ELF-1 (cell line): ENCODE measurements at places on chromosomes 11 and 22.

DNA sequence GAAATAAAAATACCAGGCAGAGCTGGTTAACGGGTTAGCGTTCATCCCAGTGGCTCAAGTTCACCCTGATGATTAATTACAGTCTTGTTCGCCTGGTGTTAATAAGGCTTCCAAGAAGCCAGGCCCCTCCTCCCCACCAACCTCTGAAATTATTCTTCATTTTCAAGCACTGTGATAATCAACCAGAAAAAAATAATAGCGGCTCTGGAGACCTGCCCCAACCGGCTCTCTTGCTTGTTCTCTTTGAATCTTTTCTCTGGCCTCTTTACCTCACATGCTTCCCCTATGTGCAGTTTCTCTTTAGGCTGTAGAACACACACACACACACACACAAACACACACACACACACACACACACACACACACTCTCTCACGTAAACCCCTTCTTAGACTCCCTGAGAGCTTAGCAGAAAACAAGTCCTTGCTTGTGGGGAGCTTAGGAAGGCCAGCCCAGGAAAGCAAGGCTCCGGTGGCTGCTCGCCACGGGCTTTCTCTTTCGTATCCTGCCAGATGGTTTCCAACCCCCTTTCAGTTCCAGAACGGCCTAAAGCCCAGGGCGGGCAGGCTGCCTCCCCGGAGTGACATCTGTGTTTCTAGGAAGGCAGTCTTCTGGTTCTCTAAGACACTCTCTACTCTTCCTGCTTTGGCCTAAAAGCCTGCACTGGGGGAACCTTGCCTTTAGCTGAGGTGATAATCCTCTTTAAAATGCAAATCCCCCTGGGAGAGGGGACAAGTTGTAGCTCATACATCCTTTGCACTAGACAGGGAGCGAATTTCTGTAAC is 106.4 kb upstream of the SESN3 start:
- peak; percentile 75 for DNase-seq

GRCh38 chr11:11427542-11427941 is 74.5 kb upstream of the CSNK2A3 start:
- DNase-seq = no peak

DNA sequence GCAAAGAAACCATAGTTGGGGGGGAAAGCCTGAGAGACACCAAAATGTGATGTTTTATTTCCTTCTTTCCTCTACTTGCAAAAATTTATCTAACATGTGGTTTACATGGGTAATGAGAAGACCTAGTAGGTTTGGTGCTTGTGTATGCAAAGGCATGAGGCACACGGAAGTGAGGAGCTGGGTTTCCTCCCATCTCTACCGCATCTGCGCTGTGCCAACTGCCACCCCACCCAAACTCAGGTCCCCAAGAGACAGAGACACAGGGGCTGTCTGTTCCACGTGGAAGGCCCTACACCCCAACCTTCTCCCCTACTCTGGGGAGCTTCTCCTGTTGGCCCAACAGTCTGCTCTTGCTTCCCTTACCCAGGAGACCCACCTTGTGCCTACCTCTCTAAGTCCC is 4.8 kb downstream of the RTL6 start:
- DNase-seq = no peak

- no peak for DNase-seq
Observed at GRCh38 chr11:129222158-129222557, 30.0 kb upstream of the ARHGAP32 start.

- DNase-seq = peak; percentile 57
Observed at GRCh38 chr11:119774172-119774763, 45.3 kb upstream of the NECTIN1 start.

DNA sequence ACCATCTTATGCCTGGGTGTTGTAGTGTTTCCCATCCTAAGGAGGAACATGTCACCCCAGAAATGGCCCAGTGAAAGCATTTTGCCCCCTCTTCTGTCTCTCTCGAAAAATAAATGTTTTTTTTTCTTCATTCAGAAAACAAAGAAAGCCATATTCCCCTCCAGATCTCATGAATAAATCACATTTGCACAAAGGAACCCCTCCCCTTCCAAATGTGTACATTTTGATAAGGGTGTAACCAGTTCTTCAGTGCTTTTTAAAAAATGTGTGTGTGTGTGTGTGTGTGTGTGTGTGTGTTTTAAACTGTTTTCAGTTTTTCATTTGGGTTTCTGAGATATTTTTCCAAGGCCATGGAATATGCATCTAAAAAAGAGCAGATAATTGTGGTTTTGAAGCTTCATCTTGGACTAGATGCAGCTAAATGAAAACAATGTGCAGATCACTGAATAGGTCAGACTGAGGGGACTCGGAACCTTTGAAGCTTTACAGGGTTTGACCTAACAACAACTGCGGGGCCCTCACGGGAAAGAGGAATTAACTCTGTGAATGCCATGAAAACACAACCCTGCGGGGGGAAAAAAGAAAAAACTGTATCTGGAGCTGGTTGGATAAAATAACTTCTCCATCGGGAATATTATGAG is 76.4 kb downstream of the YAP1 start:
- DNase-seq = peak; percentile 32

GRCh38 chr11:72037554-72038311 is 39.0 kb downstream of the IL18BP start:
- DNase-seq = no peak

DNA sequence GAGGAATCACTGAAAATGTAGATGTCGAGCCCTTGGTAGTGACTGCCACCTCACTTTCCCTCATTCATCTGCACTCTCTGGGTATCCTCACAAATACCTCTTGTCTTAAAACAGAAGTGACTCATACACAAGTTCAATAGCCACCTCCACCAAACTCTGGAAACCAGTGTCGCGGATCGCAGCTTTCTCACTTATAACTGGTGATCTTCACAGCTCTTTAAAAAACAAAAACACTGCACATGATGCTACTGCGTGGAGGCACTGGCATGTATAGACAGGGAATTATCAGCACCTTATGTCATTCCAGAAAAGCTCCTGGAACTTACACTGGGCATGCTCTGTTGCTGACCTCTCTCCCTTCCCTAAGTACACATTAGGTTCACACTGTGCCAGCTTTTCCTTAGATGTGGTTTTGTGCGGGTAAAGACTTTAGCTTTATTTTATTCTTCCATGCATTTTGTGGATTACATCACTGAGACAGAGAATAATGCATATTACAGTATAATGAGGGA is 425.5 kb upstream of the CADM1 start:
- no peak for DNase-seq

- DNase-seq = no peak
Observed at GRCh38 chr22:23542933-23543332, 37.2 kb downstream of the IGLL1 start.

DNA sequence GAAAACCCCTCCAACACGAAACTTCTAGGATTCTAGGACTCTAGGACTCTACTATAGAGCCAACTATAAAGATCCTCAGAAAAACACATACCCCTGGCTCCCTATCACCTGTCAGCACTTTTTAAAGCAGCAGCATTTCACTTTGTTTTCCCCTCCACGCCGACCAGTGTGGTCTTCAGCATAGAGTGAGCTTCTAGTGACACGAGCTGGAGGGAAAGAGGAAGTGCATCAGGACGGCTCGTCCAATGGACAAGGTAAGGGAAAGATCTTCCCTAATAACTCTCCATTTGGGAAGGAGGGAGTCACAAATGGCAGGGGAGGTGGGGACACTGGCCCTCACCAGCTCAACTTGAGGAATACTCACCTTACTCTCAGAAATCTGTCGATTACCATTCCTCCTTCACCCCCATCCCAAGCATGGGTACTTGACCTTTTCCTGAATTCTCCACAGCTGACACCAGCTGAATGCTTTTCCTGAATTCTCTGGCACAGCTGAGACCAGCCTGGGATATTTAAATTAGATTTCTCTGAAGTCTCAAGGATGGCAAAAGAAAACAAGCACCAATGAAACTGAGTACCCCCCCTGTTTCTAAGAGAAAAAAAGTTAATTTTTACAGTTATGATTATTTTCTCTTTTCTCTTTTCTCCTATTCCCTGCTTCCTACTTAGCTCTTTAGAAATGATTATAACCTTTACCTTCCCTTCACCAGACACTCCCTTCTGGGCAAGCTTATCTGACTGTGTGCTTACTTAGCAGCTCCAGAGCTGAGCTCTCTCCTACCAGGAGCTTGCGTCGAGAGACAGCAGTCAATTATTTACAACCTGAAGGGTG is 33.3 kb upstream of the NNMT start:
- peak; percentile 54 for DNase-seq

DNA sequence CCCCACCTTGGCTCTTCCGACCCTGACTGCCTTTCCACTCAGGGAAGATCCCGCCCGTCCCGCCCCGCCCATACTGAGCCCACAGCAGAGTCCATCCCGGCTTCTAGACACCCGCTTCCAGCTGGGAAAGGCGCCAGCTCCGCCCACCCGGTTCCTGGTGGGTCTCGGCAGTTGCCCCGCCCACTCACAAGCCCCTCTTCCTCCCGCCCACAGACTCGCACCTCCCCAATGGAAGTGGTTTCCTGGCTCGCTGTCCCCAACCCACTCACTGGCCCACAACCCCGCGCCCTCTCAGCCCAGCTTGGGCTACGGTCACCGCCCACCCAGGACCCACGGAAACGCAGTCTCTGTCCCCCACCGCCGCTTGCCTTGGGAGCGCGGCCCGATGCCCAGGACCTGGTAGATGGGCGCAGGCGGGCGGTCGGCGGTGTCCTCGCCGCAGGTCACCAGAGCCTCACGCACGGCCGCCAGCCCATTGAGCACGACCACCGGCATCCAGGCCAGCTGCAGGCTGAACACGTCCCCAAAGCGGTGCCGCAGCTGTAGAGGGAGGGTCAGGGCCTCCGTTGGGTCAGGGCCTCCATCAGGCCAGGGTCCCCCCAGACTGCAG is 22.2 kb upstream of the CYP2D6 start:
- DNase-seq = no peak

GRCh38 chr11:6682591-6682935 is 577 bp downstream of the MRPL17 start:
- DNase-seq = no peak

- no peak for DNase-seq
Observed at GRCh38 chr11:117614728-117615127, 182.3 kb downstream of the DSCAML1 start.

DNA sequence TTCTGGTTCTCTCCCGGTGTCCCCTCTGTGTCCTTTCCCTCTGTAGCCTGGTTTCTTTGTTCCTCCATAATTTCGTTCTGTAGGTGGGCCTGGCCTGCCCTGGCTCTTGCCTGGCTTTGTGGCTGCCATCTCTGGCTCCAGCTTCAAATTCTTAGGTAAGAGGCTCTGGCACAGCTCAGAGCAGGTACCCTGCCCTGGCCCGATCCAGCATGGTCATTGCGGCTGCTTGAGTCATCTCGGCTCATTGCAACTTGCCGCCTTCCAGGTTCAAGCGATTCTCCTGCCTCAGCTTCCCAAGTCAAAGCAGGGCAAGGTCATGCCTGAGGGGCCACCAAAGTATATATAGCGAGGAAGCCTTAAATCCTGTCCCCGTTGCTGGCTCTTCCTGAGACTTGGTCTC is 76.0 kb downstream of the OSBP2 start:
- no peak for DNase-seq

- no peak for DNase-seq
Observed at GRCh38 chr11:69209038-69209350, 53.3 kb downstream of the SMIM38 start.

DNA sequence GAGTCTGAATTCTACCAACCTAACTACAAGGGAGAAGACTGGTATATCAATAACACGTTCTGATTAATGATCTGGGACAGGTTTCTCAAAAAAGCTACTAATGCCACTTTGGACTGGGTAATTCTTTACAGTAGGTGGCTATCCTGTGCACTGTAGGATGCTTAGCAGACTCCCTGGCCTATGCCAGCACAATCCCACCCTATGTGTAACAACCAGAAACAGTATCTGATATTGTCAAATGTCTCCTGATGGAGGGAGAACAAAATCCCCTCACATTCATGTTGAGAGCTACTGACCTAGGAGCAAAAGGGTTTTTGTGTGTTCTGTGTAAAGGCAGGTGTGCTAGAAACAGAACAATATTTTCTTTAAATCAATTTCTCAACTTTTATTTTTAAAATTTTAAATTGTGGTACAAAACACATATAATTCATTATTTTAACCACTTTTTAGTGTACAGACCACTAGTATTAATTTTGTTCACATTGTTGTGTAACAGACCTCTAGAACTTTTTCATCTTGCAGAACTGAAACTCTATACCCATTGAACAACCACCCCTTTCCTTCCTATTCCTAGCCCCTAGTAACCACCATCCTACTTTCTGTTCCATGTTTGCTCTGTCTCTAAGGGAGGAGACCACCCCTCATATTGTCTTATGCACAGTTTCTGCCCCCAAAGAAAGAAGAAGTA is 2.1 kb upstream of the MS4A6A start:
- no peak for DNase-seq

DNA sequence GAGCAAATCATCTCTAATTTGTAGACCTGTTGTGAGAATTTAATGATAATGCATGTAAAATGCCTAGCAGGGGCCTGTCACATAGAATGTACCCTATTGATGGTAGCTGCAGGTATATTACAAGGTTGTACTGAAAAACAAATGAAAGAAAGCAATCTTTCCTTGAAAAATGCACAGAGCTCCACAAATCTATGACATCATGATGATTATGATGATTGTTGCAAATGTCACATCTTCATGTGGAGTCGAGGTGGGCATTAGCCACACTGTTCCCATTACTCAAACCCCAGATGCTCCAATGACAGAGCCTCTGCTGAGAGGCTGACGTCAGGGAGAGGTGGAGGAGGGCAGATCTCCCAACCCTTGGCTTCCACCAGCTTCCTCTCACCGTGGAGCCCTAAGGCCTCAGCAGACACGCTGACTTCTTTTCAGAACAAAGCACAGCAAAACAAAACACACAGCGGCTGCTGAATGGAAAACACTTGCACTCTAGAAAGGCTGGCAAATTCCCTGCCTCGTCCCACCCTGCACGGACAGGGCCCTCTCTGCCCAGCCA is 298.3 kb downstream of the KIRREL3 start:
- peak; percentile 29 for DNase-seq

GRCh38 chr22:44660051-44660830 is 41.8 kb upstream of the PRR5 start:
- DNase-seq = peak; percentile 2

- no peak for DNase-seq
Observed at GRCh38 chr22:31326877-31327276, 19.3 kb downstream of the PATZ1 start.

GRCh38 chr11:8735094-8735493 is 52.5 kb downstream of the RPL27A start:
- DNase-seq = no peak

- DNase-seq = no peak
Observed at GRCh38 chr22:28714043-28714628, 27.5 kb downstream of the CHEK2 start.

DNA sequence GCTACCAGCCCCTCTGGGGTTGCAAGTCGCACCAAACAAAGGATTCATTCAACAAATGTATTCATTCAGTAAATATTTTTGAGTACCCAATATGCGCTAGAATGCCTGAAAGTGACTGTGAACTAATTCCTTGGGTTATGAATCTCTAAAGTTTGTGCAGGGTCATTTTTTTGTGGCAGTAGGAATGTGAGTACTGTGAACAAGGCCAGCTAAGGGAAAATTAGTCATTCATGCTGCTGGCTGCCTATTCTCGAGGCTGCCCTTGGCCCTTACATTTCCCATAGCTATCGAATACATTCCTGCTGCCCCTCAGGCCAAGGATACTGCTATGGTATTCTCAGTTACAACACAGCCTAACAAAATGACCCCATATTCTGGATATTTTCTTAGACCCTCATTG is 141.6 kb downstream of the TRPC6 start:
- no peak for DNase-seq
